ENCODE measurements at places on chromosomes 16 and 17. TPM values are rescaled to one million over a fixed set of nuclear protein-coding genes. Genes with fewer than 3 reads are reported as not detected.

NOL11 gene
- total RNA-seq = 16.1 TPM

- peaks cover 13% of the 10 kb centered on the region for H3K36me3 ChIP-seq
- DNase-seq = no peak
- no peak overlapping the region for H3K27ac ChIP-seq
- H3K4me3 ChIP-seq = peak overlapping the region; percentile 75
- no peaks in the 10 kb centered on the region for H3K4me1 ChIP-seq
Measured at GRCh38 chr16:81036751-81037350, 1.2 kb downstream of the ATMIN start.

GRCh38 chr17:65851965-65852736, 290.7 kb upstream of the AXIN2 start:
- no peak for DNase-seq
- H3K4me1 ChIP-seq = no peaks in the 10 kb centered on the region
- H3K27ac ChIP-seq = no peak overlapping the region
- no peaks in the 10 kb centered on the region for H3K27me3 ChIP-seq

CMTM4 gene
- 14.8 TPM for total RNA-seq

CRHR1 gene
- total RNA-seq = not detected

- peak overlapping the region; percentile 98 for H3K4me3 ChIP-seq
- H3K27me3 ChIP-seq = no peaks in the 10 kb centered on the region
- H3K4me1 ChIP-seq = no peaks in the 10 kb centered on the region
- H3K27ac ChIP-seq = peak overlapping the region; percentile 84
- peak; percentile 76 for DNase-seq
- no peaks in the 10 kb centered on the region for H3K36me3 ChIP-seq
Measured at GRCh38 chr17:58083491-58084316, 485 bp downstream of the DYNLL2 start.
